CD4-positive, alpha-beta T cell treated with Interleukin-6 at 100 ng/mL for 8 hours (primary cell): ENCODE measurements at places on chromosomes 7 and 10.

DNA sequence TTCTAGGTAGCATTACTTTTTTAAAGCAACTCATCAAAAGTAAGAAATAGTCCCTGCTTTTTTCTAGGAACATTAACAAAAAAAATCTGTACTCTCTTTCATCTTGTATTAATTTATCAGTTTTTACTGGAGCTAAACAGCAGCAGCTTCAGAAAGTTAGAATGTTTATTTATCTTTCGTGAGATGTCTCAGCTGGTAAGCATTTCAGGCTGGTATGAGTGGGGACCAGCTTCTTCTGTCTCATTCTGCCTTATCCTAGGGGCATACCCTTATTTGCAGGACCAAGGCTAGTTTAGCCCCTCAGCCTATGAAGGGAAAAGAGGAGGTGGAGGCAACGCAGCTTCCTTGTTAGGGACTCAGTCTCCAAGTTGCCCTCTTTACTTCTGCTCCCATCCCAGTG lies 35.1 kb downstream of the LANCL2 start:
- no peak for DNase-seq

DNA sequence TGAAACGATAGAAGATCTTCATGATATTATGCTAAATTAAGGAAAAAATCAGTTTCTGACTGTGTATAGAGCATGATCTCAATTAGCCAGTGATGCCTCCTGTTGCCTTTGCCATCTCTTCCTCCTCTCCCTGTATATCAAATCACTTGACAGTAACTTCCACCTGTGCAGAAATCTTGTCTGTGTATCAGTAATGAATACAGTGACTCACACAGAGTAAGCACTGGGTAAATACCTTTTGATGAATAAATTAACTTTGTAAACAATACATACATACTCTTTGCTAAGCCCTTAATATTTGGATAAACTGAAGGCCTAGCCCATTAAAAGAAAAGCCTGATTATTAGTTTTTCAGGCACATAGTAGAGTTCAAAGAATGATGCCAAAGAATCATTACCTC lies 610.6 kb upstream of the NRP1 start:
- DNase-seq = no peak

DNA sequence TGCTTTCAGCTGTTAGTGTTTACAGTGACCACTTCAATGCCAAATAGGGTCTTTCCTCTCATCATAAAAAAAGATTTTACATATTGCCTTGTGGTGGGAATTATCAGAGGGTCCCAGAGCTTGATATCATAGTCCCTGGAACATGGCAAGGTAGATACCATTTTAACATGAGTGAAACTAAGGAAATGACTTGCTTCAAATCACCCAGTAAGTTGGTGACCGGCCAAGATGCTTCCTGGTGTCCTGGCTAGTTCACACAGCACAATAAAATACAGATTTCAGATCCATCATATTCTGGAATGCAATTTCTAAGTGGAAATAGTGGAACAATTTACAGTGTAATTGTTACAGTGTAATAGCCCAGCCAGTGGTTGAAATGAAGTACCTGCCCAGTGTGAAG lies 36.6 kb downstream of the CNNM1 start:
- DNase-seq = no peak

DNA sequence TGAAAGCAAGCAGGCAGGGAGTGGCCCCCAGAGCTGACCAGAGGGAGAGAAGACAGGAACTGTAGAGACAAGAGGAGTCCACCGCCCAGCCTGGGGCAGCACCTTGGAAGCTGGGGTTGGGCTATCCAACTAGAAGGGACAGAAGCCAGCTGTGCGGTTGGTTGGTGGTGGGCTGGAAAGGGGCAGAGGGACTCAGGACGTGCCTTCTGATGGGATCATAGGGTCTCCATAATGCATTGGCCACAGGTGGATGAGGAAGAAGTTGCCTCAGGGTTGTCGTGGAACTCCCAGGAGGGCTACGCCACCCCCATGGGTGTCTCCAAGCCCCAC lies 114.0 kb upstream of the RET start:
- no peak for DNase-seq

- no peak for DNase-seq
These were observed 73.6 kb downstream of the CCSER2 start for GRCh38 chr10:84401854-84402611.

DNA sequence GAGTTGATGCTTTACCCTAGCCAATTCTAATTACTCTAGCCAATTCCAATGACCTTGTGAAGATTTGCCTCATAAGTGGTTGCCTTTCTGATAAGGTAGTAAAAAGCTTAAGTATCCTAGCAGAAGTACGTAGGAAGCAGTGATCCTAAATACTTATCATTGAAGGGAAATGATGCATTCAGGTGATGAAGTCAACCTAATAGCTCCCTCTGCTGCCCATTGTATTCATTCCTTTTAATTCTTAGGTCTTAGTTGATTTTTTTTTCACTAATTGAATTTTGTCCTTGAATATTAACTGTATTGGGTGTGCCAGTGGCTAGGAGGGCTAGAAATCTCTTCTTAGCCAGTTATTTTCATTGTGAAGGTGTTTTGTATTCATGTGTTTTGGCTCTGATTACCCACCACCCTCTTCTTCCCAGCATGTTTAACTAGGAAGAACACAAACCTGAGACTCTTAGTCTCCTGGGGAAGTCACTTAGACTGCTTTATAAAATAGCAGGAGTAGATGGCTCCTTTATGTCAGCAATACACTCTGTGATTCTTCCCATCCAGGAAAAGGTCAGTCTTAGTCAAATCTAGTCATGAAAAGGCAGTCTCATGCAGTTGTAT lies 46.3 kb downstream of the PLEKHA8 start:
- no peak for DNase-seq

DNA sequence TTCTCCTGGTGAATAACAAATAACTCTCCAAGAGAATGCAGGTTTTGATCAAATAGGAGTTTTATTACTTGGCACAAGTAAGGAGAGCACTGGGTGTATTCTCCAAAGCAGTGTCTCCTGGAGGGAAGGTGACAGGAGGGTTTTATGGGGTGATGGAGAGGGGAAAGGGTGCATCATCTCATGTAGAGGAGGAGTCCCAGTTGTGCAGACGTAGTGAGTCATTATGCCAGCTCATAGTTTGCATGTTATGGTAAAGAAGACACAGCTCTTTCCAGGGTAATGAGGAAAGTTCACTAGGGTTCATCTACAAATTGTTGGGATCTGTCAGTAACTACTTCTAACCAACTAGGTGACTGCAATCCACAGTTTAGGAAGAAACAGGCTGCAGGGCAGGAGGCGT lies 347.9 kb upstream of the MEOX2 start:
- no peak for DNase-seq

GRCh38 chr7:3082831-3083230 lies 39.2 kb upstream of the CARD11 start:
- no peak for DNase-seq

DNA sequence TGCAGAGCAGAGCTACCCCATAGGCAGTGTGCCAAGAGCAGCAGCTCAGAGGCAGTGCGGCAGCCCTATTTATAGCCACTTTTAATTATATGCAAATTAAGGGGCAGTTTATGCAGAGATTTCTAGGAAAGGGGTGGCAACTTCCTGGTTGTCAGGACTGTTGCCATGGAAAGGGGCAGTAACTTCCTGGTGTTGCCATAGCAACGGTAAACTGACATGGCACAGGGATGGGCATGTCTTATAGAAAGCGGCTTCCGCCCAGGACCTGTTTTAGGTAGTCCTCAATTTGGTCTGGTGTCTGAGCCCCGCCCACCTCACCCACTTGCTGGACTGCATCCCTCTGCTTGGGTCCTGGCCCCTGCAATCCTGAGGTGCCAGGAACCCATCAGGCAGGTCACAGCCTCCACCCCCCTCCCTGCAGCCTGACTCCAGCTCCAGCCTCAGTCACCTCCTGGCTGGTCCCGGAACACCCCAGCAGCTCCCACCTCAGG lies 115.8 kb downstream of the TMEM130 start:
- no peak for DNase-seq

GRCh38 chr10:53005612-53006345 lies 233.2 kb upstream of the MBL2 start:
- DNase-seq = no peak

DNA sequence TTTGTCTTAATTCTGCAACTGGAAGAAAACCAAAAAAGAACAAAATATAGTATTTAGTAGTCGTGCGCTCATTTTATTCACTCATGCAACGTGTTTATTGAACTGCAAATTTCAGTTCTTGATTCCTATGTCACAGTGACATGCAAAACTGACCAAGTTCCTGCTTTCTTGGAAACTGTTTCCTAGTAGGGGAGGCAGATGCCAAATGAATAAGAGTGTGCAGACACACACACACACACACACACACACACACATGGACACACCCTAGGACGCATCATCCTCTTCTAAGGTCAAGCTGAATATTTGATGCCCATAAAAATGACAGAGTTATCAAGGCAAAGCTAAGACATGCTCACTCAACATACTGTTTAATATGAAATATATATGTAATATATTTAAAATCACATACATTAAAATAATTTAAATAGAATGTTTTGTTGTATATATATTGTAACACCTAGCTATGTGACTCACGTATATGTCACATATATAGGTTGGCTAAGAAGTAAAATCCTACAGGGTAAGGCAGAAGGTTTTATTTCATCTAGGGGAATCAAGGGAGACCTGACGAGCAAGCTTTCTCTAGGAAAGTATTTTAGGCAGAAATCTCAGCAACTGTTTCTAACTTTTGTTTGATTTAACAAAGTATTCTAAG lies 79.6 kb downstream of the SVIL start:
- DNase-seq = no peak

DNA sequence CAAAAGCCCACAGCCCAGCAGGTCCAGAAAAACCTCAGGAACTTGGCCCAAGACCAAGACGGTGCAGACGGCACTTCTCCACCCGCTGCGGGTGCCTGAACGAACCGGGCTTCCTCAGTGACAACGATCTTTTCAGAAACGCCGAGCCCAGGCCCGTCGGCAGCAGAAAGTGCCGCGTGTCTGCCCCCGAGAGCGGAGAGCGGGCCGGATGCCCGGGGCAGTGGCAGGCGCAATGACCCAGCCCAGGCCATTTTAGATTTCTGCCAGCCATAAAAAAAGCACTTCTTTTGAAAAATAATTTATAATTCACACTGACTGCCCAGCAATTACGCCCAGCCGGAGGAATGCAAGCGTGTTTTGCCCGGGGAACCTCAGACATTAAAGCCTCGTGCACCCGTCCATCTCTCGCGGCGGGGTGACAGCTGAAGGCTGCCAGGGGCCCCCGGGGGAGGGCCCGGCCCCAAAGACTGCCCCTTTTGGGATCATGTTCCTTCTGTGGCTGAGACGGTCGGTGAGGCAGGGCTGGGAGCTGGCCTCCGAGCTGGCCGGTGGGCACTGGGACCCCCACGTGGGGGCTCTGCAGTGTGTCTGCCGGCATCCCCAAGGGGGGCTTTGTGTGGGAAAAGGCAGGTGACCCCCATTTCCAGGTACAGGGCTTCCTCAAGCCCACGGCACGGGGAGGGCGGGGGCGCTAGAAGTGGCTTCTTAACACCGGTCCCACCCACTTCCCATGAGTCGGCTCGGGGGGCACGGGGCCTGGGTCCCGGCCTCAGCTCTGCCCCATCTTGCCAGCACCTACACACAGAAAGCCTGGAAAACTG lies 71.3 kb upstream of the PDGFA start:
- DNase-seq = no peak

DNA sequence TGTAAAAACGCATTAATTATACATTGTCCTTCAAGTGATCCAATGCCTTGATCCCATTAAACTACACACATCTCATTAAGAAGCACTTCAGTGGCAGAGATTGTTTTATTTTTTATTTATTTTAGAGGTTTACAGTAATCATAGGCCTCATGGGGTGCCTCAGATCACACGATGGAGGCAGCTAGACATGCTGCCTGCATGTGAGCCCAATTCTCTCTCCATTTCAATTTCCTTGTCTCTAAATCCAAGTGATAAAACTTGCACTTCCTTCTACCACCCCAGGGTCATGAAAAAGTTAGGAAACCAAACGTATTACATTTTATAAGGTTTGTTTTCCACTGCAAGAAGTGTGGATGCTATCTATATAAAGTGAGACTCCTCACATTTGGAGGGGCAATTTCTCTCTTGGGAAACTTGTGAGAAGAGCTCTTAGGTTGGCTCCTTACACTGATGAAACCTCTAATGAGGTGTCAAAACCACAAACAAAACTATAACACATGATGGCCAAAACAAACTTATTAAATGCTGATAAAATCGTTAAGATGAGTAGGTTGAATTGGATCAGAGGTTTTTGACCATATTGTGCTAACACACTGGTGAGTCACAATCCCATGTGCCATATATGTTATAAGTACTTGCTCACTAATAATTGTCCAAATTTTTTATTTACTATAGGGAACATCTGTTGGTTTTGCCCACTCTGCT lies 22.3 kb upstream of the XPNPEP1 start:
- DNase-seq = no peak

DNA sequence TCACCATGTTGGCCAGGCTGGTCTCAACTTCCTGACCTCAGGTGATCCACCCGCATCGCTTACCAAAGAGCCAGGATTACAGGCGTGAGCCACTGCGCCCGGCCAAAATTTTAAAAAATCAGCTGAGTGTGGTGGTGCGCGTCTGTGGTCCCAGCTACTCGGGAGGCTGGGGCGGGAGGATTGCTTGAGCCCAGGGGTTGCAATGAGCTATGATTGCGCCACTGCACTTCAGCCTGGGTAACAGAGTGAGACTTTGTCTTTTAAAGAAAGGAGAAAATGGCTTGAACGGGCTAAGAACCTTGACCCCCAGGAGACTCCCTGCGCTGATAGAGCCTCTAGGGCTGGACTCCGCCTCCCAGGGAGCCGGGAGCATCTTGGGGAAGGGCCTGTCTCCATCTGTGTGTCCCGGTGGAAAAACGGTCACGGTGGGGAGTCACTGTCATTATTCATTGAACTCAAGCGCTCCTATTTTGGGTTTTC lies 760 bp upstream of the KCTD7 start:
- DNase-seq = no peak

DNA sequence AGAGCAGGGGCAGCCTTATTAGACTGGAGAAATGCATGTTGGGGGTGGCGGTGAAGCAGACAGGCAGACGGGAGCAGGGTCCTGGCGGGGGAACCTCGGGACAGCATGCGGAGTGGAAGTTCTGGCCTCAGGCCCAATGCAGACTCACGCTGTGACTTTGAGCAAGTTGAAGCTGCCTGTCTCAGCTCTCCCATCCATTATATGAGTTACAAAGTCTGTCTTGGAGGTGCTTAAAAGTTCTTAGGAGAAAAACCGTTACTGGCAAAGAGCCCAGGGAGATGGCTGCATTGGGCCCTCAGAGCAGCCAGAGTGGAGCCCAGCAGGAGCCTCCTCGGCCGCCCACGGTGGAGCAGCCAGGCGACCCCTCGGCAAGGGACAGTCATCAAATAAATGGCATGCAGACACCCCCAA lies 509.5 kb downstream of the PLXNA4 start:
- DNase-seq = no peak

DNA sequence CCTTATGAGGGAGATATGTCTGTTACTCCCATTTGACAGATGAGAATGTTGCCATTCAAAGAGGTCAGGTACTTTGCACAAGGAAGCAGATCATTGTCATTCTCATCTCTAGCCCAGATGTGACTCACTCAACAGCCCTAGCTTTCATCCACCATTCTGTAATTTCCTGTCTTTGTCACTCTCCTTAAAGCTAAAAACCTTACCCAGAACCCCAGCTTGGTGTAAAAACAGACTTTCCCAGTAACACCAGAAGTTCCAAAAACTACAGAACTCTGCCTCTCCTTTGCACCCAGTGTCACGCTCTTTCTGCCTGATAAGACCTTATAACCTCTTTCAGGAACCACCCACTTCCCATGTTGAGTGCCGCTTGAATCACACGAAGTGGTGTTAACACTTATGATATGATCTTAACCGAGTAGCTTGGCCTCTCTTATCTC lies 89.1 kb upstream of the SP4 start:
- peak; percentile 48 for DNase-seq
